ENCODE measurements at places on chromosomes 3 and 15. TPM values are rescaled to one million over a fixed set of nuclear protein-coding genes. Genes with fewer than 3 reads are reported as not detected.

The THSD4 gene
- total RNA-seq = 9.8 TPM

GRCh38 chr3:25831578-25831977, 41.7 kb downstream of the OXSM start:
- DNase-seq = peak; percentile 49

- DNase-seq = no peak
Measured at GRCh38 chr15:75091814-75092213, 68.4 kb downstream of the PPCDC start.

DNA sequence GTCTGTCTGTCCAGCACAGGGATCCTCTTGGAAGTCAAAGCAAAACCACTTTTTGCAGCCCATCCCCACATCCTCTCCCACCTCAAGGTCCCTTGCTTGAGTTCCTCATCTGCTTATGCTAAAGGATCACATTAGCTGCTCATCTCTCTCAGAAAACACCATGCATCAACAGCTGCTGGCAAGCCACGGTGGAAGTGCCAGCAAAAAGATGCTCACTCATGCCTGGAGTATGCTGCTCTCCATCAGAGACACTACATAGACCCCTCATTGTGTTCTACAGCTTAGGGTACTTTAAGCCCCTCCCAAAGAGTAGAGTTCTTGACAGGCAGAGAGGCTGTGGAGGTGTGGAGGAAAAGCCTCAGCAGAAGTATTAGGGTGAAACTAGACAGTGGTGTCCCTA, 94.6 kb upstream of the COL8A1 start:
- DNase-seq = no peak

The TRPM1 gene
- 0.07 TPM for total RNA-seq

The TAGLN3 gene
- total RNA-seq = 1.2 TPM

DNA sequence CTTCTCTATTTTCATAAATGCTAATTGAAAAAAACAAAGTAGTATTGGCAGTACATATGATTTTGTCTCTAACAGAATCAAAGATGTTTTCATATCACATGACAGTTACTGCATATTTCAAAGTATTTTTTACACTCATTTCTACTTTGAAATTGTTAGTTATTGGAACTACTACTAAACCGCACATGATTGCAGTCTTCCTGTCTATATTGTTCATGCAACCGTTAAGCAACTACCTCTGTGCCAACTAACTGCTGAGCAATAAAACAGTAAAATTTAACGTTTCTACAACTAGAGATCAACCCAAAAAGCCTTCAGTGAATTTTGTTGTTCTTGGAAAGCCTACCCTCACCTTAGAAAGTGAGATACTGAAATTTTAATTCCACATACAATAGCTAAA, 64.2 kb downstream of the DMXL2 start:
- DNase-seq = no peak

All from Caki2 (cell line).